Activated CD4-positive, alpha-beta T cell treated with anti-CD3 and anti-CD28 coated beads for 4 hours (primary cell): ENCODE measurements at places on chromosomes 7 and 10.

DNA sequence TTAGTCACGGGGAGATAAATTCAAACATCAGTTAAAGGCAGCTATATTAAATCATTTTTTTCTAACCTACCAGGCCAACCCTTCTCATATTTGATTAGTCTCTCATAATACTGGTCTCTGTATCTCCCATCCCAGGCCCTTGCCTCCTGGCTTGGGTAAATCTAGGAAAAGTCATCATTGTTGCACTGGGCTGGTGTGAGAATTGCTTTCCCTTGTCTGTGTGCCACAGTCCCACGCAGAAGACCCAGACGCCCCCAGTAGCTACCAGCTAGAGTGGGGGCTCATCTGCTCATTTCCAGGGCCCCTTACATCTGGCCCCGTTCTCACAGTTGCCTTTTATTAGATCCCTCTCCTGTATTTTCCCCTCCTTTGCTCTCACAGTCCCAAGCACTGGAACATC is 67.6 kb upstream of the VIPR2 start:
- no peak for DNase-seq

- no peak for DNase-seq
Observed at GRCh38 chr10:10903620-10904019, 114.1 kb upstream of the CELF2 start.

DNA sequence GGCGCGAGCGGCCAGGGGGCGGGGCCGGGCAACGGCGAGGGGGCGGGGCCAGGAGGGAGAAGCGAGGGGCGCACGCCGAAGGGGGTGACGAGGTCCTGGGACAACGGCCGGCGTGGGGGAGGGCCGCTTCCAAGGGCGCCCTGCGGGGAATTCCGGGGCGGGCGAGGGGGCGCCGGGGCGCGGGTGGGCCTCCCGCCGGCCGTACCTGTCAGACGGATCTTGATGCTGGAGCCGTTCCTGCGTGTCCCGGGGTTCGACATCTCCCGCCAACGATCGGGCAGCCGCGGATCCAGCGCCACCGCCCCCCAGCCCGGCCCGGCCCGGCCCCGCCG is 421 bp downstream of the SMURF1 start:
- no peak for DNase-seq

- no peak for DNase-seq
Observed at GRCh38 chr10:71419002-71419540, 22.4 kb downstream of the CDH23 start.

DNA sequence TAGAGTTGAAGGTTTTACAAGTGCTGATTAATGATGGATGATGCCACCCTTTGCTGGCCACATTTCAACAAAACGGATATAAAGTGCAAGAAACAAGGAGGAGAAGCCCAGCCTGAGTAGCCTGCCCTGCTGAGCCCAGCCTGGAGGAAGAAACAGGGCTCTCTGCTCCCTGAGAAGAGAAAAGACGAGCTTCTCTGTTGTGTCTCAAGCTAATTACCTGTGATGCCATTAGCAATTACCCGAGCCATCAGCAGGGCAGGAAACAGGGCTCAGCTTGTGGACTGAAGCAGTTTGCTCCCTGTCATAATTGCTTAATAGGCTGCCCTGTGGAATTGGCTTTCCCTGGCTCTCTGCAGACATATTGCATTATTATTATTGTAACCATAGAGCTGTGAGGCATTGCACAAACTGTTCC is 709.3 kb upstream of the AUTS2 start:
- no peak for DNase-seq
